H9 (cell line): ENCODE measurements at places on chromosomes 7 and 10. TPM values are rescaled to one million over a fixed set of nuclear protein-coding genes. Genes with fewer than 3 reads are reported as not detected.

AOC1 gene
- total RNA-seq = 0.11 and 0.28 TPM in 2 replicates

COL17A1 gene
- total RNA-seq = 1.9 TPM in 2 replicates

DNA sequence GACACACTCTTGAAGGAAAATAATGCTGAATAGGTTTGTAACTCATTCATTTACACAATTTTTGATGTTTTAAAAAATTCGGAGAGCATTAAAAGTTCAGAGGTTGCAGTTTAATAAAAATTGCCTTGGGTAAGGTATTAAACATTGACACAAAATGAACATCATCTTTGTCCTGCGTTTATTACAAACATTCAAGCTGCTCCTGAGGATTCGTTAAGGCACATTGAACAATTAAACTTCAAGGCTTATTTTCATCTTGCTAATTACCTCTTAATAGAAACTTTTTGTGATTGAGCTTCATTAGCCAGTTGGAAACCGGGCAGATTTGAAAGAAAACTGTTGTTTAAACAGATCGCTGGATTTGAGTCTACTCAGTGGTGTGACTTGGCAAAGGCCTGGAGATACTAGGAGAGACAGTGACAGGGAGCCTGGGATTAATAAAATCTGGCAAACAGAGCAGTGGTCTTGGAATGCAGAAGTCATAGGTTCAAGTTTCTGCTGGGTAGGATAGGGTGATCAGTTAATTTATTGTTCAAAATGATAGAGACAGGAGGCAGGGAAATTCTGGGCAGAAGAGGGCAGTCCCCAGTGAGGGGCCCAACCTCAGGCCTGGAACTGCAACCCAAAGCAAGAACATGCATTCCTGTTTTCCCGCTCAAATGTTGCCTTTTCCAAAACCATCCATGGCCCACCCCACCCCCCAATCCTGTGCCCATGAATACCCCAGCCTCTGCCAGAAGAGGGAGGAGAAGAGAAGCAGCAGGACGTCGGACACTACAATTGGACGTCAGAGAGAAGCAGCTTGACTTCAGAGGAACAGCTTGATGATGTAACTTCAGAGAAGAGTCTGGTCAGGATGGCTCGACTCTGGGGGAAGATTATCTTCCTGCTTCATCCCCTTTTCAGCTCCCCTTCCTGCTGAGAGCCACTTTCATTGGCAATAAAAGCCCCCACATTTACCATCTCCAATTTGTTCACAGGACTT lies 43.5 kb upstream of the SLC35G1 start:
- no peak for DNase-seq

DNA sequence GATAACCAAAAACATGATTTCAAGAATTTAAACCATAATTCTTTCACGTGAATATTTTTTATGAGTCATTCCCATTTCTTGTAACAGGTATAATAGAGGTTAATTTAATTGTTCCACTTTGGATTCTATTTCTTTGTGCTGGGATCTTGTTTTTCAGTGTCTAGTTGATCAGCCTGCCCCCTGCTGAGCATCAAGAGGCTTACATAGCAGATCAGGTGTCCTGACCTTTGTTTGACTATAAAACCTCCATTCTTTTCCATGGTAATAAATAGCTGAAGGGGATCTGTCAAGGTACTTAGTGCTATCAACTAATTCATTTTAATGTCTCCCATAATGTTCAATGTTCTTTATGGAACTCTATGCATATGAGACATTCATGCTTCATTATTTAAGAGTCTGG lies 4.9 kb downstream of the COL17A1 start:
- no peak for DNase-seq

DNA sequence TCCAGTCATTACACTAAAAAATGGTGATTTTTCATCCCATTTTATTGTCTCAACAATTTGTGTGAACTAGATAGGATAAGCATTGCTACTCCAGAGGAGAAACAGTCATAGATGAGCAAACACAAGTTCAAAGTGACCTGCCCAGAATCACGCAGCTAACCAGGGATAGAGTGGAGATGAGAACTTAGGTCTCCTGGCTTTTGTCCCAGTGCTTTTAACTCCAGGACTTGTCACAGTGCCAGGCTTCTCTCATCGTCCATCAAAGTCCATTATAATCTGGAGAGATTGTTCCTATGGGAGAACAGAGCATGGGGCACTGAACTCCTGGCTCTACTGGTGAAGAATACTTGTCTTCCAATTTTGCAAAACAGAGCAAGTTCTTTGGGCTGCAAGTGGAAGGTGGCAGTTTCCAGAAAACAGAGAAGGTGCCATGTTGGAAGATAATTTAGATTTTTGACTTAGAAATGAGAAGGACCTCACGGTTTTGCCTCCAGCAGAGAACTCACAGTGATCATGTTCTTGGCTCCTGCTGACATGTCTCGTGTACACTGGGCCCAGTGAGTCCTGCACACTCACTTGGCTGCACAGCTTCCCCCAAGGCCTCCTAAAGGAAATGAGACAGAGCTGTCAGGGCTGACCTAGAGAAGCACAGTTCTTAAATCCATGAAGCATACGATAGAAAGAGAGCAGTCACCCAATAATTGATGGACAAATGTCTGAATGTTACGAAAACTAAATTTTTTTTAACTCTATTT lies 322.9 kb upstream of the NRP1 start:
- no peak for DNase-seq

GRCh38 chr7:20064974-20065862 lies 152.0 kb downstream of the MACC1 start:
- DNase-seq = no peak

DNA sequence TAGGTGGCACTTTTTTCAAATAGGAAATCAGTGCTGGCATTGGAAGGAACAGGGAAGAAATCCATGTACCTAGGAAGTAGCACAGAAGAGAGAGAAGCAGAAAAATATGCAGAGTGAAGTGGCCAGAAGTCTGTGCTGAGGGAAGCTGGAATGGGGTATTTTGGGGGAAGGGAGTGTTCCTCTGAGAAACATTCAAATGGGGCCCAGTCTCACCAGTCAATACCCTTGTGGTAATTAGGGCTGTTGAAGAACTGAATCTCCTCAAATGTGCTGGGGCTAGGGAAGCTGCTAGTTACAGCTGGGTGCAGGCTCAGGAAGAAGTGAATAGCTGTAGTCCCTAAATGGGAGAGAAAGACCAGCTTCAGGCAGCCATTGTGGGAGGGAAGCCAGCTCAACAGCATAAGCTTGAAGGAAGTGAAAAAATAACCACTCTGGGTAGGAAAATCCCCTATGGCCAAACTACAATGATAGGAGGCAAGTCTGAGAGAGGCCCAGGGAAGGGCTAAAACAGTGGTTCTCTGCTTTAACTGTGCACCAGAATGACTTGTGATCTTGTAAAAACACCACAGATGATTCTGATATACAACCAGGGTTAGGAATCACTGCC lies 7.6 kb downstream of the NDST2 start:
- DNase-seq = no peak

GRCh38 chr7:40640566-40640965 lies 505.8 kb downstream of the SUGCT start:
- no peak for DNase-seq

- peak; percentile 7 for DNase-seq
Observed at GRCh38 chr10:103548006-103548405, 54.5 kb downstream of the NEURL1 start.
